ENCODE measurements at places on chromosomes 11 and 22.

DNA sequence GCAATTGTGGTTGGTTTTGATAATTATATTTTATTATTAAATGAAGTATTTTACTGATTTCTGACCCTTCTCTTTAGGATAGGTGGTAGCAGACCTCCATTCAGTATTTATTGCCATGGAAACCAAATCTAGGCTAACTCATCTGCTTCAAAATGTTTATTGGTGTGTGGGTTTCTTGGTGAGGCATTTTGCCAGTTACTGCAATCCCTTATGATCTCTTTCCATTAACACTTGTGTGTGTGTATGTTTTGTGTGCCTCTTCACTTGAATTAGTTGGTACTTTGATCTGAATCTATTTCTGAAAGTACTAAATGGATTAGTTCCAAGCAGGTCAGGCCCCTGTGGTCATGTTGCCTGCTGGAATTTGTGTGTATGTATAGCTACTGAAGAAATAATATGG is 184.4 kb upstream of the C11orf87 start:
- no peak for DNase-seq

DNA sequence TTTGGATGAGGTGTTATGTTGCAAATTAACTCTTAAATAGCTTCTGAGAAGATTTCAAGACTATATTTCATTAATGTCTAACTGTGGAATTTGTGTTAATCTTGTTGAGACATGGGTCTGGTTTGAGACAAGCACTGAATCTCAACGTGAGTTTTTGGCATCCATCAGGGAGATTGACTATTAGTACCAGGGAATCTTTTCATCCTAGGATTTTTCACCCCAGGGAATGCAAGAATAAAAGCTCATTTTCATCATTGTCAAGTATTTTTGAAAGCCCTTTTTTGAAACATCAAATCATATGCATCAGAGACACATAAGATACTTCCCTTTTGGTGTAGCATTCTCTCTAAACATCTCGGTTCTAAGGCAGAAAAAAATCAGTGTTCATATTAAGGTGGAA is 19.5 kb downstream of the OR5T2 start:
- DNase-seq: no peak

DNA sequence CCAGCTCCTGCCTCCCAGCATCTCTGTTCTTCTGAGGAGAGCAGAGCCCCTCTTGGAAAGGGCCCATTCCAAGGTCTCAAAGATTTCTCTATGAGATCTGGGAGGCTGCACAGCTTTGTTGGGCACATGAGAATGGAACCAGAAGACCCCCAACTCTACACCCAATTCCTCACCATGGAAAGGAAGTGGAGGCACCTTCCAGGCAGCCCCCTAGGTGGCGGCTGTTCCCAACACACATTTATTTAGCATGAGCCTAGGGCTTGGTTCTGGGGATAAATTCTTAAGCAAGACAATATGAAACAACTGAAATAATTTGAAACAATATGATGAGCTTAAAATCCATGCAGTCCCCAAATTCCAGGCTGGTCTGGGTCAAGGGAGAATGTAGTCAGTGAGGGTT is 100.4 kb downstream of the TIMP3 start:
- no peak for DNase-seq

GRCh38 chr11:28697920-28698827 is 590.0 kb downstream of the METTL15 start:
- no peak for DNase-seq

- DNase-seq: no peak
Observed at GRCh38 chr11:8604078-8604723, 10.2 kb upstream of the STK33 start.

DNA sequence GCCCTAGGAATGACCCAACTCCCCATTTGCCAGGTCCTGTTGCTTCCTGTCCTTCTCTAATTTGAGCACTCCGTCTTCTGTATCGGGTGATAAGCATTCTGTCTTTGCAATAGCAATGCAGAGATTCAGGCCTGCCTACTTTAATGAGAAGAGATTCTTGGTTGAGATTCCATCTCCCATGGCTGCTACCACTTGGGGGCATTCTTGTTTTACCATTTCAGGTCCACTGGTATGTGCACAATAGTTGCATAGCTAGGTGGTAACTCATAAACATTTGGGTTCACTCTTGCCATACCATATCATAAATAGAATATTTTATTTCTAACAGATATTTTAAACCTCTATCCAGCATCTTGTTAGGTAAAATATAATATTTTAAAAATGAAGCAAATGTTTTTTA is 34.4 kb upstream of the CALCB start:
- DNase-seq: no peak

- DNase-seq: no peak
Observed at GRCh38 chr22:32378707-32379272, 21.1 kb downstream of the RFPL3 start.

DNA sequence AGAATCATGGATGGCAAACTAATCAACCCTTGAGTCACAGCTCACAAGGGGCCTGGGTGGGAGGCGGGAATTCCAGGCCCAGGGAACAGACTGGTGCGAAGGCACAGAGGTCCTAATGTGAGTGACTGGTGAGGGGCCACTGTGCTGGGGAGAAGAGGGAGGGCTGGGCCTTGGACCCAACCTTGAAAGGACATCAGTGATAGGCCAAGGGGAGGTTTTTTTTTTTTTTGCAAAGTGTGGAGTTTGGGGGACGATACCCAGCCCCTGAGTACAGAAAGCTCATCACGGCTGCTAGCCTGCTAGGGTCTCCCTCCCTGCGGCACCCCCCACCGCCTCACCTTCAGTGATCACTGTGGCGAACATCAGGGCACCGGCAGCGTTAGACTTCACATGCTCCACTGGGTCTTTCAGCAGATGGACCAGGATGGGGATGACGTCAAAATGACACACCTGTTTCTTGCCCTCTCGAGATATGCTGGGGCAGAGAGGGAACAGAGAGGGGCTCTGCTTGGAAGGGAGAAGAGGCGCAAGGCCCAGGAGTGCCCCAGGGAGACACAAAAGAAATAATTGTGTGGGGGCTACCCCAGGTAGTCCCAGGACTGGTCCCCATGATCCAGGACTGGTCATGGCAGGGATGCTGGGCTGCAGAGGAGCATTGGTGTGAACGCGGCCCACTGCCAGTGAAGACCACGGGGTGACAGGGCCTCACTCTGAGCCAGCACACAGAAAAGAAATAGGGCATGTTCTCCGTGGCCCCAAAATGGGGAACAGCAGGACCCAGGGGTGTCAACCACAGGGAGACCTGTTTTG is 8.6 kb upstream of the GNAZ start:
- peak; percentile 38 for DNase-seq

- no peak for DNase-seq
Observed at GRCh38 chr11:118212131-118212725, 12.6 kb downstream of the JAML start.

DNA sequence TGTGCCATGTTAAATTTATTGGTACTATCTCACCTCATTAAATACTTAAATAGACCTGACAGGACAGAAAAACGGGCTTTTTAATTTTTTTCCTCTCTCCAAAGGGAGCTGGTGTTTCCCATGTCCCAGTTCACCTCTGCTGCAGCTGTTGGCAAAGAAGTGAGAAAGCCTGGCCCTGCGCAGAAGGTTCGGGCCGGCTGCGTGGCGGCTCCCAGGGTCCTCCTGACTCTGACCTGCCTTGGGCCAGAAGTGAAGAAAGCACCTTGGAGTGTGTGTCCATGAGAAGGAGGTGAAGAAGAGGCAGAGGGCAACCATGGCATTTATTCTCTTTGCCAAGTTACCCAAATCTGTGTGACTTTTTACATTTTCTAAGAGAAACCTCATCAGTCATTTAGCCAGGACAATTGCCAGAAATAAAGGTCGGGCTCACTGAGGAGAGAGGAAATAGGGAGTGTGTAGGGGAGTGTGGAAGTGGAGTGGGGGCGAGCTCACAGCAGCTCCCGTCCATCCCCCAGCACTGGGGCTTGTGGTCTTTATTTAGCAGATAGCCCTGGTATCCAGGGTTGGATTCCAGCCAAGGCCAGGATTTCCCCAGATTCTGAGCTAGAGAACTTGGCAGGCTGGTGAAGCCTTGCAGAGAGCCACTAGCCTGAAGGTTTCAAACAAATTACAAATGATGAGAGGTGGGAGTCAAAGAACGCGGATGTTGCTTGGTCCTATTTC is 102.4 kb upstream of the CADM1 start:
- no peak for DNase-seq

- DNase-seq: no peak
Observed at GRCh38 chr22:36977401-36977861, 41.8 kb downstream of the TST start.

DNA sequence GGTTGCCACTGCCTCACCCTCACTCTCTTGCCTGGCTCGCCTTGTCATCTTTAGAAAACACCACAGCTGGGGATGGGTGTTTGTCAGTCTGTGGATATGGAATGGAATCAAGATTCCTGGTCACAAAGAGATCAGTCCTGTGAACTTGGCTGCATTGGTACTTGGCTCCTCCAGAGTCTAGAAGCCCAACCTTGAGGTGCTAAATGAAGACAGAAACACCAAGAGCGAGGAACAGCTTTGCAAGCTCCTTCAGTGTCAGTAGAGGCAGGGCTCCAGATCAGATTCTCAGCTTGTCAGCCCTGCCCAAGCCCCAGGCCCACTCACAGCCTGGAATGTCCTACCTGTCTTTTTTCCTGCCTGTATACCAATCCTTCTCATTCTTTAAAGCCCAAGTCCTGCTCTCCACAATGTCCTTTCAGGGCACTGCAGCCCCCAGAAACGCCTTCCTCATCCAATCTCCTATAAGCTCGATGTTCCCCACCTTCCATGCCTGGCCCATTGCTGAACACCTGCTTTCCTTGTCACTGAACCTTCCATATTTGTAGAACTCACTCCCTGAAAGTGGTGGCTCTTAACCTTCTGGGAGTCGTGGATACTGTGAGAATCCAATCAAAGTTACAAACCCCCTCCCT is 188.9 kb downstream of the BCR start:
- no peak for DNase-seq

- DNase-seq: no peak
Observed at GRCh38 chr11:95296621-95297025, 65.6 kb upstream of the SESN3 start.

- DNase-seq: no peak
Observed at GRCh38 chr11:94780432-94780831, 12.3 kb downstream of the AMOTL1 start.

- DNase-seq: no peak
Observed at GRCh38 chr11:10092426-10092825, 201.6 kb downstream of the SBF2 start.

Data from suprapubic skin (tissue), 4 donors.